Left renal cortex interstitium (tissue), 4 donors: ENCODE measurements at places on chromosomes 5 and 9.
A peak's percentile ranks its signal among the peaks of the same experiment; 100 is the strongest.

DNA sequence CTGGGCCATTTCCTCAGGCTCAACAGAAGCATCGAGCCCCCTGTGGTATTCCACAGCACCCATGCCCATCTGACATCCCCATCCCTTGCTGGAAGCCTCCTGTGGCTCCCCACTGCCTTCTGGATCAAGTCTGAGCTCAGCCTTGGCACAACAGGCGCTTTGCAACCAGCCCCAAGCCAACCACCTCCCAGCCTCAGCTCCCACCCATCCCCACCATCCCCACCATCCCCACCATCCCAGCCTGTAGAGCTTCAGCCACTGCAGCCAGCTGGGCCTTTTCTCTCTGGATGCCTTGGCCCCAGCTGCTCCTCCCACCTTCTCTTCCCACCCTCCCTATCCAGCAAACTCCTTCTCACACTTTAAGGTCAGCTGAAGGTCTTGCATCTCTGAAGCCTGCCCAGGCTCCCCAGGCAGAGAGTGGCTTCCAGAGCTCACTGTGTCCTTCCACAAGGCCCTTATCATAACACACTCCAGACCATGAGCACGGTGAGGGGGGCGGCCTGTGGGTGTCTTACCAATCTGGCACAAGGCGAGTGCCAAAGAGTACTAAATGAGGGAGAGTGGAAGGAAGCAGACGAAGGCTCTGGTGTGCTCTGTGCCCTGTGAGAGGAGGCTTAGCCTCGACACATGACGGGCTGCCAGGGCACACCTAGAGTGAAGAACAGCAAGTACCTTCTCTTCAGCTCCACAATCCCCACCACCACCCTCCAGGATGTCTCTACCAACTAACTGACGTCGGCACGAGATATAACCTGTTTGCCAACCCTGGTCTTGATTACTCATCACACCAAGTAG is 6.5 kb downstream of the HIGD2A start:
- no peak for DNase-seq

- DNase-seq = no peak
Observed at GRCh38 chr5:102649731-102650130, 105.4 kb upstream of the PAM start.

DNA sequence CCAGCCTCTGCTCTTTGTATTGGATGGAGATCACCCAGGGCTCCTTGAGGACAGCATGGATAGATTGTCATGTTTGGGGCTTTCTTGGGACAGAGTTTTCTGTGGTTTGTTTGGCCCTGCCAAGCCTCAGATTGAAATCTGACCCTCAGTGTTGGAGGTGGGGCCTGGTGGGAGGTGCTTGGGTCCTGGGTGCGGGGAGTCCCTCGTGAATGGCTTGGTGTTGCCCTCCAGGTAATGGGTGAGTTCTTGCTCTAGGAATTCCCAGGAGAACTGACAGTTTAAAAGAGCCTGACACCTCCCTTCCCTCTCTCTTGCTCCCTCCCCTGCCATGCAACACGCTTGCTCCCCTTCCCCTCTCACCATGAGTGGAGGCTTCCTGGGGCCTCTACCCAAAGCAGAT is 48.6 kb upstream of the OLFM1 start:
- DNase-seq = no peak

DNA sequence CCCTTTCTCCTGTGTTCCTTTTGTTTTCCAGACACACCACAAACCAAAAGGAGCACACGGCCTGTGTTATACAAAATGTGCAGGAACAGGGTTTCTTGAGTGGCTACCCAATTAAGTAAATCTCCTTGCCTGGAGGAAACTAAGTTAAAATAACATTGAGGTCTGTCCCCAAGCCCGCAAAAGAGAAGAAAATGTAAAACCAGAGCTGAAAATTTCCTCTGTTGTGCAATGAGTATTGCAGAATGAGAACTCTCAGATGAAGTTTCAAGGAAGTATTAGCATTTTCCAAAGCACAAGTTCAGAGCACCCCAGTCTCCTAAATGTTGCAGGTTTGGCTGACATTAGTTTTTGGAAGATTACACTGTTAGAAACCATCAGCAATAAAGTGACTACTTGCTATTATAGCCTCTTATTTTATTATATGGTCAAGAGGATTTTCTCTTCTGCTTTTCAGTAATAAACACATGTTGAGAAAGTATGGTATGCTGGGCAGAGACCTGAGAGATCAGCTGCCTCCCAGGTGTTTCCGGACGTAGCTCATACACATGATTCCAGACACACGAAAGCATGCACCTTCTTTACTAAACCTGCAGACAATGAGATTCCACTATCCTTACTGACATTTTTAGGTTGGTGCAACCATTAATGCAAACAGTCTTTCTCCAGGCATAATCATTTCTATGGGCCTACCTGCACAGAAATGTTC is 161.3 kb downstream of the SNCAIP start:
- DNase-seq = no peak

DNA sequence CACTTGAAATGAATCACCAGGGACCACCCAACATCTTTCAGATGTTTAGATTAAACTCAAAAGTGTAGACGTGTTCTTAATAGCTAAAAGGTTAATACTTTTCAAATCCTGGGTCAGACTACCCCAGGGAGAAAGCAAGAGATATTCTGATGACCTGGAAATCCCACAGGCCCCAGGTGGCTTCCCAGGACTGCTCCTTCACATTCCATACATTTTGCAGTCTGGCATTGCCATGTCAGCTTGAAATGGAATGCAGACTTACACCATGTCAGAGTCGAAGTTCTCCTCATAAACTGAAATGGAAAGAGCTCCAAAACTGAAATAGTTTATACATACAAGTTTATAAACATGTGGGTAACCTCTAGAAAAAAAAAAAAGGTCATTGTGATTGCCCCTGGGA is 61.5 kb downstream of the TMEM167A start:
- DNase-seq = no peak

DNA sequence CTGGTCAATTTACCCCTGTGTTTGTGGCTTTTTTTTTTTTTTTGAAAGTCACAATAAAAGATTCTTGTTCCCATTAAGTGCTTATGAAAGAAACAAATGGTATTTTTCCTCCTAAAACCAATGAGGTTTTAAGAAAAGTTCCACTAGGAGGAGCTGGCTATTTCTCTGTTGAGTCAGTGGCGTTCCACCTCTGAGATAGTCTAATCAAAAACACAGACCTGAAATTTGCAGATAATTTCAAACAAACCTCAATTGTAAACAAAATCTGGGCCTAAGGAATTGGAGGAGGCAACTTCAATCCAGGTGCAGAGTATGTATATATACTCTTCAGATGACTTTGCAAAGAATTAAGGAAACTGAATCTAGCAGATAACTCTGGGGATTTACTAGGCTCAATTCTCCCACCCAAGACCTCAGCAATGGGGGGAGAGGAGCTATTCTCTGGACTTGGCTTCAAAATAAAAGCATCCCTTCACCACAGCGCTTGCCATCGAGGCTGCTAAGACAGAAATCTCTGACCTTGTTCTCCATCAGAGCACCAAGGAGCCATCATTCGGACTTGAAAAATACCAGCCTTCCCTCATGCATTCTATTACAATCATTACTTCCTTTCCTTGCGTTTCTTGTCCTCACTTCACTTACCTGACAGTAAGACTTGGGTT is 52.4 kb downstream of the FANCC start:
- DNase-seq = no peak

DNA sequence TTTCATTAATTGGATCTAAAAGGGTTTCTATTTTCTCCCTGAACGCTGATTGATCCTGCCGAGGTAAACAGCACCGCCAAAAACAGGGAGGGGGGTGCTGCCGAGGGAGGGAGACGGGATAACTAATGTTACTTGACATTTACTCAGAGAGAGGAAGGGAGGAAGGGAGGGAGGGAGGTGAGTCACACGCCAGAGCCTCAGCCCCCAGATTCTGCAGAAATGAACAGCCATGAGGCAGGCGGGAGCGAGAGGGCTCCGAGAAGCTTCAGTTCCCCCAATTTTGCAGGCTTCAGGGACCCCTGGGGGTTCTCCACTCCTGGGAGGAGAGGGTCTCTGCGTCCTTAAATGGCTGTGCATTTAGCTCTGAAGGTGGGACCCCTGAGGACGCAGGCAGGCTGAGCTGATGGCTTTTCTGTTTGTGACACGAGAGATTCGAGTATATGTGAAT is 59.1 kb upstream of the IER5L start:
- no peak for DNase-seq

DNA sequence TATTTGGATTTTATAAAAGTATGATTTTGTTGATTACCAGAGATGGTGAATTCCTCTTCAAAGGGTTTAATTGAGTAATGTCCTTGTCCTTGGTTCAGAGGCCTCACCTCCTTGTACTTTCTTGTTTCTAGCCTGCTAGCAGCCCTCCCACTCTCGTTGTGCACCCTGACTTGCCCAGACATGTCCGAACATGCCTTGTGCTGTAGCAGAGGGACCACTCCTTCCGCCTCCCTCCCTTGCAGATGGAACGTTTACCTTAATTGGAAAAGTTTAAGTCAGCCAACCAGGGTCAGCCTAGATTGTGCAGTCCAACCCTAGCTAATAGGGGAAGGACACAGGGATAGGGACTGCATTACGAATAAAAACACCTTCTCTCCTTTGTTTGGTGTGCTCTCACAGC is 406.9 kb upstream of the NMUR2 start:
- no peak for DNase-seq

- no peak for DNase-seq
Observed at GRCh38 chr9:91391412-91391811, 29.7 kb upstream of the AUH start.

- no peak for DNase-seq
Observed at GRCh38 chr5:68176802-68177479, 38.6 kb upstream of the PIK3R1 start.

DNA sequence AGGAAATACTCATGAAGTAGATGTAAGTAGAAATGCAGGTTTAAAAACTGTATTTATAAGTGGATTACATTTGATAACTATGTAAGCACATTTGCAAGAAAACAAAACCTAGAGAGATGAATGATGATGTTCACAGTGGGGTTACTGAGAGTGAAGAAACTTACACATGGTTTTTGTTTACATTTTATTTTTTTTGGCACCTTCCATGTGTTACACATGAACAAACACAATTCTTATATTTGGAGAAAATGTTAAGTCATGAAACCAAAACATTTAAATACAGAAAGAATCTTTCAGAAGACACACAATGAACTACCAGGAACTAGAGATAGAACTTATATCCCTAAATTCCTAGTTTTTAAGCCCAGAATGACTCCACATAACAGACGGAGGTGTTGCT is 51.5 kb upstream of the SPATA31E1 start:
- DNase-seq = no peak

DNA sequence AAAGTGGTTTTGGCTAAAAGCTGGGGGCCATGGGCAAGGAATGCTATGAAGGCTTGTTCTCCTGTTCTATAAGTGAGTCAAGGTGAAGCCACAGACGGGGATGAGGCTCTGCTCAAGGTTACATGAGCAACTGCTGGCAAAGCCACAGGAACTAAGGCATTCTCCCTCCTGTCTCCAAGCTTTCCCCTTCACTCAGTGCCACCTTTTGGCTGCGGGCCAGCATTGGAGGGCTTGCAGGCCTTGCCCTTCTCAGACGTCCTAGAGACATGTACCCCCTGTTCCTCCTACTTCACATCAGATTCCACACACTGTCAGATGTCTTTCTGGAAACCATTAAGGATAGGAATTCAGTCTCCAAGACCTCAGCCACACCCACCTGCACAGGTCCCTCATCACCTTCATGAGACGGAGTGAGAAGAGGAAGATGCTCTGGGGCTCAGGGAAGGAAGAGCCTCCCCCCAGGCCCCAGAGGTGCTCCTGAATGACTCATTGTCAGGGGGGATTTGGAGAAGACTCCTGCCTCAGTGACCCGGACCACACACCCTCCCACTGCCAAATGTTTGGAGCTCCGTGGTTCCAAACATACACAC is 20.5 kb upstream of the MEIKIN start:
- DNase-seq = no peak

- DNase-seq = no peak
Observed at GRCh38 chr9:129962451-129962864, 80.5 kb downstream of the FNBP1 start.

DNA sequence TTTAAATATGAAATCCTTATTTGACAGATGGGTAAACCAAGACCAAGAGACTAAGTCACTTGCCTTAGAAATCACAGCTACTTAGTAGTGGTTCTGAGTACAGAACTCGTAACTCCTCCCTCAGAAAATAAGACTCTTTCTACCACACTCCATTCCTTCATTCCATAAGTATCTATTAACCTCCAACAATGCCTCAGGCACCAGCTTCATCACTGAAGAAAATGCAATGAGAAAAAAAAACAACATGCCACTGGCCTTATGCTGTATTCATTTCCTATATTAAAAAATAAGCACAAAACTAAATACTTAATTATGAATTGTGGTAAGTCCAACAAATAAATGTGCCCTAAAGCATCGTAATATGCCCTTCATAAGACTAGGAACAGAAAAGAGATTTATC is 13.5 kb upstream of the FREM1 start:
- no peak for DNase-seq

GRCh38 chr9:9949978-9950377 is 662.8 kb downstream of the PTPRD start:
- no peak for DNase-seq

DNA sequence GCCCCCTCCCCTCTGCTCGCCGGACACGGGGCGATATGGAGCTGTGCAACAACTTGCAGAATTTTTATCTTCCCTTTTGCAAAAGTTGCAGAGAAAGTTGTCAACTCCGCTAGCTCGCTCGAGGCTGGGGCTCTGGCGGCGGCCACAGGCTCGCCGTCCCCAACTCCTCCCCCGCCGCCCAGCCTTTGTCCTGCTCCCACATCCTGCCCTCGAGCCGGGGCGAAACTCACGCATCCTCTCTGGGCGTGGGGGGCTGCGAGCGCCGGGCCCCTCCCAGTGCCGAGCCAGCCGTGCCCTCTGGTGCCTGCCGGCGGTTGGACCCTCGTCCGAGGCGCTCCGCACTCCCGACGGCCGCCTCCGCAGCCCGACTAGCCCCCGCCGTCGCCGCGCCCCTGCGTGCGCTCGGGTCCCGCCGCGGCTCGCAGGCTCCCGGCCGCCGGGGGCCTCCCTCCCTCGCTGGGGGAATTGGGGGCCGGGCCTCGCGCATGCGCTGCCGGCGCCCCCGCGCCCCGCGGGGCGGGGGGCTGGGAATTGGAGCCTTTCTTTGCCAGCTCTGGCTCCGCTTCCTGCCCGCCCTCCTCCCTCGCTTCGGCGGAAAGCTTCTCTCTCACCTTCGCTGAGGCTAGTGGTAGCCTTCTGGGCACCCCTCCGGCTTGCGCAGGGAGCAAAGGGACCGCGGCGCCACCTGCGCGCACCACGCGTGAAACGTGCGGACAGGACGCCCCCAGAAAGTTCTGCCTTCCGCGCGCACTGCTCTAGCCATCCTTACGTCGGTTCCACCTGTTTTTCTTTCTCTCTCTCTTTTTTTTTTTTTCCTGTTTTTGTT is at the start of gene CCNJL:
Gene CCNJL, minus strand, starts transcription at position 431 of the 826 bp plus-strand sequence. CDS start 641 bp downstream, outside the sequence.
- DNase-seq = peak; percentile 65

- DNase-seq = no peak
Observed at GRCh38 chr5:117999939-118000549, 988.3 kb downstream of the DTWD2 start.

GRCh38 chr9:75482566-75482965 is 394.3 kb downstream of the OSTF1 start:
- DNase-seq = no peak

- no peak for DNase-seq
Observed at GRCh38 chr9:125272697-125273096, 11.1 kb downstream of the GAPVD1 start.

GRCh38 chr5:126538579-126538978 is 56.4 kb downstream of the ALDH7A1 start:
- no peak for DNase-seq
